Vagina (tissue), 2 donors: ENCODE measurements at places on chromosomes 4 and X.

GRCh38 chr4:98411731-98412130, 150.5 kb downstream of the RAP1GDS1 start:
- DNase-seq = no peak

GRCh38 chrX:136215559-136215958, 35.6 kb downstream of the MAP7D3 start:
- DNase-seq = no peak

- DNase-seq = no peak
Measured at GRCh38 chrX:17654116-17654515, 83.2 kb upstream of the SCML1 start.

DNA sequence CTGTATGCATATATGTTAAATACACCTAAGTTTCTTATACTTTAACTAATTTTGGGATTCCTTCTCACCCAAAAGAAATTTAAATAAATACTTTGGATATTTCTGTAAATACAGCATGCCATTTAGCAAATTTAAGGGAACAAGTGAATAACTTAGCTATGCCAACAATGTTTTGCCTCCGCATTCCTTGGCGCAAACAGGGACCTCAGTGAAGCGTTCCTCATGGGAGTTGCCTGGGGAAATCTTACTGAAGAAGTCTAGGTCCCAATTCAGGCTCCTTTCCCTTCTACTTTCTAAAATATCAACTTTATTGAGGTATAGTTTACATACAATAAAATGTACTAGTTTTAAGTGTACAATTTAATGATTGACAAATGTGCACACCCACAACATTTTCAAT, 25.0 kb downstream of the COL4A5 start:
- DNase-seq = no peak

GRCh38 chr4:8393593-8394038, 46.9 kb downstream of the ACOX3 start:
- DNase-seq = no peak

GRCh38 chr4:140888054-140888453, 131.9 kb upstream of the TBC1D9 start:
- no peak for DNase-seq

DNA sequence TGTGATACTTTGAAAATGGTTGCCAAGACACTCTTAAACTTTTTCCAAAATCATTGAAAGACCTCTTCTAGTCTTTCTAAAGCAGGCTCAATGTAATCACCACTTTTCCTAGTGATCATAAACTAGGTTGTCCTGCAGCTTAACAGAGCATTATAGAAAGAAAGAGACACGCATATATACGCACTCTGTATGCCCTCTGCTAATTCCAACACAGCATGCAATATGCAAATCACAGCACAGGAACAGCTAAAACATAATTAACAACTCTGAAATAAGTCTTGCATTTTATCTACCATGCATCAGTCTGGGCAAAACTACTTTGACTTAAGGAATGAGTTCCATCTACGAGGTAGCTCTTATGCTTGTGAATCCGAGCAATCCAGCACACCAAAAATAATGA, 94.6 kb downstream of the COL25A1 start:
- DNase-seq = no peak

DNA sequence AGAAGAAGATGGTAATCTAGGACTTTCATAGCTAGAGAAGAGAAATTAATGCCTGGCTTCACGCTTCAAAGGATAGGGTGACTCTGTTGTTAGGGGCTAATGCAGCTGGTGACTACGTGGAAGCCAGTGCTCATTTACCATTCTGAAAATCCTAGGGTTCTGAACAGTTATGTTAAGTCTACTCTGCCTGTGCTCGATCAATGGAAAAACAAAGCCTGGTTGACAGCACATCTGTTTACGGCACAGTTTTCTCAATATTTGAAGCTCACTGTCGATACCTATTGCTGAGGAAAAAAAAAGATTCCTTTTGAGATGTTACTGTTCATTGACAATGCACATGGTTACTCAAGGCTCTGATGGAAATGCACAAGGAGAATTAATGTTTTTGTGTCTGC, 182.6 kb upstream of the NUDT6 start:
- no peak for DNase-seq

DNA sequence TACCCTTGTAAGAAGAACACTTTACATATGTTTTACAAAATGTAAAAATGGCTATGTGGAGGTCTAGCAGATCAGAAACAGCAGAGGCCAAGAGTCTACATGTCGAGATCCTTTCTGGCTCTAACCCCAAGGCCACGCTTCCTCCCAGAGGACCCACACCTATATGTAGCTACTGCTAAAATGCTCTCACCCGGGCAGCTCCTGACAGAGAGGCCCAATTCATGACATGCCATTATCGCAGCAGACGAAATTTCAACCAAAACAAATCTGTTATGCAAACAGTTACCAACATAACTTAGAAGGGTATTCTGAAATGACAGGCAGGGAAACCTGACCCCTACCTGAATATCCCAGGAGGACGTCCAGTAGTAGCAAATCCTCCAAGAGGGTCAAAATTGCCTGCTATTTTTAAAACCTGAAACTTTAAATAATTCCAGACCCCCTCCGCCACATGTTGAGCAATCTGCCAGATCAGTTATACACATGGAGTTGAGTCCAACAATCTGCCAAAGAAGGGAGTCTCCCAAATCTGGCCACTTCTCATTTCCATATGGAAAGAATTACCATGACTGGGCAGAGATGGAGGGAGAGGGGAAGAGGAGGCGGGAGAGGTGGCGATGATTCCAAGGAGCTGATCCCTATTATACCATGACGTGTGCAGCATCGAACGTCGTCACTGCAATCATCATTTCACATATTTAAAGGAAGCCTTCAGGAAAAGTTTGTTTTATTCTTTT, 192.9 kb upstream of the TBL1X start:
- no peak for DNase-seq

GRCh38 chr4:166165829-166166420, 292.9 kb downstream of the TLL1 start:
- no peak for DNase-seq

- no peak for DNase-seq
Measured at GRCh38 chr4:30912098-30912714, 192.0 kb downstream of the PCDH7 start.
